Ecto neural progenitor cell (in vitro differentiated cells): ENCODE measurements at places on chromosomes 1 and 21.

GRCh38 chr1:230326971-230327891, 98.9 kb downstream of the PGBD5 start:
- no peak for DNase-seq

DNA sequence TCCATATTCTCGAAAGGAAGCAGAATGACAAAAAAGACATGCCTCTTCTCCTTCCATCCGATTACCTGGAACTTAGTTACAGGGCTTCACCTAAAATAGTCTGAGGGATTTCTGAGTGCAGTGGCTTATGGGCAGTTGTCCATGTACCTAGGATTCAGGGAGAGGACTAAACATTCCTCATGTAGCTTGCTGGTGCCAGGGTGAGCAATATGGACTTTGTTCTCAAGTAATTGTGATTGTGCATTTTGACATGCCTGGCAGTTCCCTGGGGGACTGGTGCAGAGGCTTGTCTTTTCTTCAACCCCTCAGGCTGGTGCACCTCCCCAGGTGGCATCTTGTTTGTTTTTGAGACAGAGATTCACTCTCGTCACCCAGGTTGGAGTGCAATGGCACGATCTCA, 6.1 kb upstream of the PSEN2 start:
- no peak for DNase-seq

DNA sequence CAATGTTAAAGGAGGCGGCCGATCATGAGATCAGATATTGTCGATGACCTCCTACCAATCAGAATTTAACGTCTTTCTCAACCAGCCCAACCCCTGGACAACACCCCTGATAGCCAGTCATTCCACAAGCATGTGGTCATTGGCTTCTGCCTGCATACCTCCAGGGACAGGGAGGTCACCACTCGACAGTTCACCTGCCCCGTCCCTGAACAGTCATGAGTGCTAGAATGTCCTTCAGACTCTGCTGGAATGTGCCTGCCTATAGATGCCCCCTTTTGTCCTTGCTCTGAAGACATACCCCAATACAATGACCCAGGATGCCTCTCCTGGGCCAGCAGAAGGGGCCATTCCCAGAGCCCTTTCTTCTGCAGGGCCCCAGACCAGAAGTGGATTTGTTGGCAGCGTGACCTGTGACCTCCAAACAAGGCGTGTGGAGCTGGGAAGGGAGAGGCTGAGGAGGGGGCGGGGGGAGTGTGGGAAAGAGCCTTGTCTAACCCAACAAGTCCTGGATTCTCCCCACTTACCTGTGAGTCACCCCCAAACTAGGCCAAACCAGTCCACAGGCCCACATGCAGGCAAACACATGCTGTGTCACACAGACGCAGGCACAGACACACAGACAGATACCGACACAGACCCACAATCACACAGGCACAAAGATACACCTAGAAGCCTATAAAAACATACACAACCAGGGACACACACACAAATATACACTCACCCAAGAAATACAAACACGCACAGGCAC, 2.2 kb downstream of the CRYBG2 start:
- peak; percentile 60 for DNase-seq

- DNase-seq: no peak
Observed at GRCh38 chr1:164265232-164265631, 293.8 kb upstream of the PBX1 start.

DNA sequence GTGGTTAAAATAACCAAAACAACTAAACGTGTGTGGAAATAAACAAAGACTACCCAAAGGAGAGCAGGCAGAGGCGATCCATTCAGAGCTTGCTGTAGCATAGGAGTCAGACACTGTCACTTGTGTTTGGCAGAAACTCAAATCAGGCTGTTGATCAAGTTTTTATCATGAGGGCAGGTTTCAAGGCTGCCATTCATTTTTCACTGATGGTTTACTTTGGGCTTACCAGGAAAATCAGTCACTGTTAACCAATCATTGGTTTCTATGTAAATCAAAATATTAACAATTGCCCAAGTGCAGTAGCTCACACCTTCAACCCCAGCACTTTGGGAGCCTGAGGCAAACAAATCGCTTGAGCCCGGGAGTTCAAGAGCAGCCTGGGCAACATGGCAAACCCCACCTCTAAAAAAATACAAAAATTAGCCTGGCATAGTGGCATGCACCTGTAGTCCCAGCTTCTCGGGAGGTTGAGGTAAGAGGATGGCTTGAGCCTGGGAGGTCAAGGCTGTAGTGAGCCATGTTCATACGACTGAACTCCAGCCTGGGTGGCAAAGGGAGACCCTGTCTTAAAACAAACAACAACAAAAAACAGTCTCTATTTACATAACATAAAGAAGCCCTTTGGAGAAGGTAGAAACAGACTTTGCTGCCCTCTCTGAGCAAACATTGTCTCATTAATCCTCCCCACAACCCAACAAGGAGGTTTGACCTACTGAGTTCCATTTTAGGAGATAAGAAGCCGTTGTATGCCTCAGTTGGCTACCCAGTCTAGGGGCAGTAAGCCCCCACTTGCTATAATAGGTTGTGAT, 21.1 kb upstream of the ETS2 start:
- DNase-seq: no peak

DNA sequence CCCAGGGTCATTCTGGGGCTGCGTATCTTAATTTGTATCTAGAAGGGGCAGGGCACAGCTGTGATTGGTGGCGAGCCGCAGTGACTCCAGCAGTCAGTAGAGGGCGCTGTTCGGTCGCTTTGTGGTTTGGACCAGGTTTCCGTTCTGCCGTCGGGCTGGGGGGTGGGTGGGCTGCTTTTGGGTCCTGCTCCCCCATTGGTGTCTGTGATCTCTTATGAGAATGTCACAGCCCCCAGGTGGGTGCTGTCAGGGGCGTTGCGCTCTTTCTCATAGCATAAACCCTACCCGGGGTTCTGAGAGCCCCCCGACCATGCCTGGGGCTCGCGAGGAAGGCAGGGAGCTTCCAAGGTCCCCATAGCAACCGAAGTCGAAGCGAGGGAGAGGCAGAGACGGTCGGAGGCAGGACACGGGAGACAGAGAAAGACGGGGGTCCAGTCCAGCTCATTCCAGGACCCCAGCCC, 5.4 kb downstream of the TFF3 start:
- peak; percentile 84 for DNase-seq

DNA sequence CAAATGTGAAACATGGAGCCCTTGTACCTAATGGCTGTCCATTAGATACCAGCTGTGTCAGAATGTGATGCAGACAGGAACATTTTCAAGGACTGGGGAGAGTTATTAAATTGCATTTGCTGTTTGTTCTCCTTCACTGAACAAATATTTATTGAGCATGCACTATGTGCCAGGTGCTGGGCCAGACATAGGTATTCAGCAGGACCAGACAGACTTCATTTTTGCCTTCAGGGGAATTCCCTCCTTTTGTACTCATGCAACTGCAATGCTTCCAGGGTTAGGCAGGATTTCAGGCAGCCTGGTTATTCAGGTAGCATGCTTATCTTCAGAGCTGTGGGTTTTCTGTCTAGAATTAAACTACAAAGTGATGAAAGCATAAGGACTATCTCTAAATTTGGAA, 64.2 kb upstream of the SMYD2 start:
- no peak for DNase-seq

DNA sequence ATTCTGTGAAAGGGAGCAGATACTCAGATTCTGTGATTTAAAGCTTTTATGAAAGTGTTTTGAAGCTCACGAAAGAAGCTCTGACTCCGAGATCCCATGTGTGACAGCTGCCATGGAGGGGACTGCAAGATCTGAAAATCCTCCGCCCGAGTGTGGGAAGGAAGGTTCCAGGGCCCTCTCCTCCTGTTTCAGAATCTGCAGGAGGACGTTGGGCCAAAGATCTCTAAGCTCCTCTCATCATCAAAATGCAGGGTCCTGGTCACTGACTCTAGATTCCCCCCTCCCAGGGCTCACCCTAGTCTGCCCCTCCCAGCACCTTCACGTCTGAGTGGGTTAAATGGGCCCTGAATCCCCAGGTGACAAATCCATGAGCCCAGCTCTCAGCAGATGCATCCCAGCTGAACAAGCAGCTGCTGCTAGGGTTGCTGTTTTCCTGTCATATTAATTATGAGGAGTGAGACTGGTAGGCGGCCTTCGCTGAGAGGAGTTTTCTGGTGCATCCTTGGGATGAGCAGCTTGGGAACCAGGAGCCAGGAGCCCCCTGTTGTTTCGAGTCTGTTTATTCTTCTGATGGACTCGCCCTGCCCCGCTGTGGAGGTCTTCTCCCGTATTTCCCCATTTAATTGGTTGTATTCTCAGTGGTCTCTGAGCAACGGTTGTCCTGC, 402.0 kb downstream of the MATN1 start:
- peak; percentile 12 for DNase-seq

DNA sequence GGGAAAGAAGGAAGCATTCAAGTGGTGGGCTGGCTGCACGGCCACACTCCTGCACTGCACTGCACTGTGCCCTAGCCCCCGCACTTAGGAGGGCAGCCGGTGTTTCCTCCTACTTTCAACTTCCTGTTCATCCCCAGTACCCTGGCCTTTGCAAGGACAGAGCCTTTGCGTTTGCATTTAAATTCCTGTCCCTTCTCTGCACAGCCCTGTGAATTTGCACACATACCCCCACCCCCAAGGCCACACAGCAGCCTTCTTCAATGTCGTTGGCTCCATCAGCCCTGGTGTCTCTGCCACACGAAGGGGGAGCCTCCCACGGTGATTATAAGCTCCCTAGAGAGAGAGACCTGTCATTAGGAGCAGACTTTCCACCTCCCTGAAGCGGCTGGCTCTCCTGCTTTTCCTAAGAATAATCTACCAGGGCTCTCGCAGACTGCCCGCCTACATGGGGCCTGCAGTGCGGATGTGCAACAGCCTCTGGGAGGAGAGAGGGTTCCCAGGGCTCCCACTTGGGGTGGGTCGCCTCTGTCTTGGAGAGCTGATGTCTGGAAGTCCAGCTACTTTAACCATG, 13.2 kb upstream of the SLC45A3 start:
- no peak for DNase-seq

GRCh38 chr21:30057108-30057507, 109.5 kb downstream of the CLDN17 start:
- no peak for DNase-seq

GRCh38 chr1:243407284-243408018, 151.6 kb downstream of the SDCCAG8 start:
- DNase-seq: no peak

- DNase-seq: no peak
Observed at GRCh38 chr1:40020447-40021085, 20.0 kb upstream of the CAP1 start.

DNA sequence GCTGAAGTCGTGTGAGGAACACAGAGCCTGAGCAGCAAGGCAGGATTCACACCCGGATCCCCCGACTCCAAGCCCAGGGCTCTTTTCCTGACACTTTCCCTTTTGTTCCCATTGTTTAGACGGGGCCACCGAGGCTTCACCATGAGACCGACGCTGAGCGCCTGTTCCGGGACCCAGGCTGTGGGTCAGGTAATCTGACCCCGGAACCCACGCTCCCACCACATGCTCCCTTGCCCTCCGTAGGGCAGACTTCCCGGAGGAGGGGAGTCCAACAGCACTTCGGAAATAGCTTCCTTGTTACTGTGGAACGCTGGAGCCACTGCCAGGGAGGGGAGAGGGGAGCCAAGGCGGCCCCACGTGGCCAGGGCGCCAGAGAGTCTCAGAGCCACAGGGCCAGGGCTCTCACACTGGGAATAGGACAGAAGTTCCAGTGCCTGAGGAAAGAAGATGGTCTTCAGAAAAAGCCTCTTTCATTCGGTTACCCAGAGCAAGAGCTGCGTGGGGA, 18.4 kb downstream of the RUNX3 start:
- DNase-seq: no peak

DNA sequence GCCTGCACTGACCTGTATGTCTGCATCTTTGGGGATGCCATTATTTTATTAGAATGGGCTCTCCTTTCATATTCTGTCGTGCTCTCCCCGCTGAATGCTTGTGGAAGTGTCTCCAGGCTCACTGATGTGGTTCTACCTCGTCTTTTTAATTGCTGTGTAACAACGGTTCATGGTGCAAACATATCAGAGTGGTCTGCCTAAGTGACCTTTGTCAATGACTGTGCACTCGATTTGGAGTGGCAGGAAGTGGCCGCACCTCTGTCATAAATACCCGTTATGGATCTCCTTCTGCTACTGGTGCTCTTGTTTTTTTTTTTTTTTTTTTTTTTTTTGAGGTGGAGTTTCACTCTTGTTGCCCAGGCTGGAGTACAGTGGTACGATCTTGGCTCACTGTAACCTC, 38.3 kb downstream of the SPSB1 start:
- DNase-seq: no peak

GRCh38 chr1:60903591-60903990, 178.8 kb upstream of the NFIA start:
- no peak for DNase-seq

GRCh38 chr1:222247081-222247480, 300.8 kb downstream of the HHIPL2 start:
- DNase-seq: peak; percentile 50
